Right ventricle myocardium inferior (tissue), 1 donor: ENCODE measurements at places on chromosomes 6 and 20. TPM values are rescaled to one million over a fixed set of nuclear protein-coding genes. Genes with fewer than 3 reads are reported as not detected.

The SMIM13 gene
- total RNA-seq: 12.6 TPM

The CEP57L1 gene
- 7.7 TPM for total RNA-seq

The SH3BGRL2 gene
- total RNA-seq: 7.9 TPM

The CTCFL gene
- total RNA-seq: not detected

The GPR63 gene
- 0.65 TPM for total RNA-seq

The PHACTR3 gene
- total RNA-seq: 9.9 TPM

The NCR2 gene
- not detected for total RNA-seq

The RXRB gene
- 39.3 TPM for total RNA-seq

The FRS3 gene
- 5.1 TPM for total RNA-seq

The SLC16A10 gene
- 12.1 TPM for total RNA-seq

The CFB gene
- total RNA-seq: 8.8 TPM

GRCh38 chr6:109609737-109610136 is 81.3 kb downstream of the AK9 start:
- no peak for DNase-seq

- no peak for DNase-seq
Measured at GRCh38 chr6:166465671-166466087, 82.9 kb upstream of the MPC1 start.

DNA sequence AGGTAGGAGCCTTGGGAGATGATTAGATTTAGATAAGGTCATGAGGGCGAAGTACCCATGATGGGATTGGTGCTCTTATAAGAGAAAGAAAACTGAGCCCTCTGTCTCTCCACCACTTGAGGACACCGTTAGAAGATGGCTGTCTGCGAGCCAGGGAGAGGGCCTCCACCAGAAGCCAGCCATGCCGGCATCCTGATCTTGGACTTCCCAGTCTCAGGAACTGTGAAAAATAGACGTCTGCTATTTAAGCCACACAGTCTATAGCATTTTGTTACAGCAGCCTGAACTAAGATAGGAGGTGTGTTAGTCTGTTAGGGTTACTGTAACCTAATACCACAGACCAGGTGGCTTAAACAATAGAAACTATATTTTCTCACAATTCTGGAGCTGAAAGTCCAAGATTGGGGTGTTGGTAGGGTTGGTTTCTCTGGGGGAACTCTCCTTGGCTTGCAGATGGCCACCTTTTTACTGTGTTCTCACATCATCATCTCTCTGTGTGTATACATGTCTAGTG is 38.0 kb upstream of the ADGRF1 start:
- DNase-seq: no peak

- DNase-seq: no peak
Measured at GRCh38 chr6:32991972-32992371, 17.4 kb downstream of the HLA-DOA start.

DNA sequence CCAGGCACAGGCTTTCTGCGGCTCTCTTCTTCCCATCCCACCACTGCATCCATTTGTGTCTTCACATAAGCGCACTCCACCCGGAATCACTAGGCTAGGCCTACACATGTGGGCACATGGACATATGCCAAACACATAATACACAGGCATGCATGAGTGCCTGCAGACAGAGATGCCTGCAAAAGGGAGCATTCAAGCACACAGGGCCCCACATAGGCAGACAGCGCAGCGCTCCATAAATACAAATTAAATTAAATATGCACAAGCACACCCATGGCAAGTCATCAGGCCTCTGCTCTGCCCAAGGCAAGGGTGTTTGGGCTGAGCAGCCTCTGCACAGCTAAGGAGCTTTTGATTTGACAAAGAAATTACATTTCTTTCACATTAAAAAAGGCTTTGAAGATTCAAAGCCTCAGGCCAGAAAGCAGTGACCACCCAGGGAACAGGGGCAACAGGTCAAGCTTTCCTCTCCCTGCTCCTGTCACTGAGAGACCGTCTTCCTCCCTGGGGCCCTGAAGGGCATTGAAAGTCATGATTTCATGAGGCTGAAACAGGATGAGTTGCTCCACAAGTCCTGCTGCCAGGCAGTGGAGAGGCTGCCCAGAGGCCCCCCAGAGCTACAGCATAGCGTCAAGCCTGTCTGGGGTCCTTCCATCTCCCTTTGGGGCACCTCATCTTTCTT is 134.2 kb upstream of the LRFN2 start:
- DNase-seq: no peak

- no peak for DNase-seq
Measured at GRCh38 chr6:11208854-11209253, 23.6 kb downstream of the NEDD9 start.

- DNase-seq: no peak
Measured at GRCh38 chr6:34143884-34144580, 1.9 kb downstream of the GRM4 start.

- DNase-seq: no peak
Measured at GRCh38 chr6:141169419-141169818, 963.3 kb upstream of the GJE1 start.

- DNase-seq: no peak
Measured at GRCh38 chr6:151498327-151498726, 4.5 kb downstream of the CCDC170 start.

GRCh38 chr6:17484201-17484849 is 90.9 kb downstream of the CAP2 start:
- DNase-seq: no peak

GRCh38 chr6:72855471-72855870 is 233.6 kb downstream of the KCNQ5 start:
- DNase-seq: no peak

- no peak for DNase-seq
Measured at GRCh38 chr6:70474751-70475150, 61.4 kb downstream of the FAM135A start.

GRCh38 chr6:150271172-150271500 is 97.7 kb upstream of the IYD start:
- DNase-seq: no peak

GRCh38 chr20:13199279-13199678 is 21.8 kb upstream of the ISM1 start:
- no peak for DNase-seq

DNA sequence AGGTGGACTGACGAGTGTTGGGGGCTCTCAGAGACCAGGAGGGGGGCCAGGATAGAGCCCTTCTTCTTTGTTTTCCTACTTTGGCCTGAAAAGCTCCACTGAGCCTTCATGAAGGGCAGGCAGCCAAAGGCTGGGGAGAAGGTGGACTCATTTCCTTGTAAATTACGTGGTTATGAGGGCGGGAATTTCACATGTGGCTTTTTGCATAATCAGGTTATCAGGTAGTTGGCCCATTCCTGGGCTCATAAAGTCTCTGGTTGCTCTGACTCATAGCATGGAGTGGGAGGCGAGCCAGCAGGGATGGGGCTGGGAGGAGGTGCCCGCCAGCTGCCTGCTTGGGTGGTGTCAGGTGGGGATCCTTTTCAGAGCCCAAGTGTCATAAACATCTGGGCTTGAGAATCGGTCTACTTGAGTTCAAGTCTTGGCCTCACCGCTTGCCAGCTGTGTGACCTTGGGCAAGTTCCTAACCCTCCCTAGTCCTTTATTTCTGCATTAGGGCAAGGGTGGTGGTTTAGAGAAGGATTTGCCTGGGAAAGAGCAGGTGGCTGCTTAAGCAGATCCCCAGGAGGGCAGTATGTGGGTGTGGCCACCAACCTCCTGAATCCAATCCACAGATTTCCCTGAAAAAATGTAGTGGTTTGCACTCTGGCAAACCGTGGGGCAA is 26.5 kb upstream of the RNF24 start:
- DNase-seq: peak; percentile 62

- no peak for DNase-seq
Measured at GRCh38 chr6:14635195-14635594, 517.6 kb downstream of the CD83 start.

DNA sequence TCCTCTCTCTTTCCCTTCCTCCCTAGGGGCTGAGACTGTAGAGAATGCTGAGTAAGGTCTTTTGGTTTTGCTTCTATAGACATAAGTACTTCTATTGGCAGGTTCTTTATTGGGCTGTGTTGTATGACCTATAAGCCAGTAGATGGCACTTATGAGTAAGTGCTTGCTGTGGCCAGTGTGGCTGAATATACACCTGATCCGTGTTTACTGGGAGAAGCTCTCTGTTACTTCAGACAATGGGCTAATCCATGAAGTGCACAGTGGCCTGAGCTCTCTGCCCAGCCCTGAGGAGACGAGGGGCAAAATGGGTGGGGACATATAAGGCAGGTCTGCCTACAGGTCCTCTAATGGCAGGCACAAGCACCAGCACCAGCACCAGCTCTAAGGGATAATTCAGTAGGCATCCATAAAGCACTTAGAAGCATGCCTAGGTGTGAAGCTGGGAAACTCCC is 610.3 kb downstream of the RNF144B start:
- no peak for DNase-seq

GRCh38 chr20:62266340-62266739 is 28.0 kb downstream of the OSBPL2 start:
- DNase-seq: no peak

GRCh38 chr20:25178563-25179438 is 16.7 kb upstream of the ENTPD6 start:
- no peak for DNase-seq

- peak; percentile 64 for DNase-seq
Measured at GRCh38 chr6:16712931-16713484, 48.3 kb downstream of the ATXN1 start.

DNA sequence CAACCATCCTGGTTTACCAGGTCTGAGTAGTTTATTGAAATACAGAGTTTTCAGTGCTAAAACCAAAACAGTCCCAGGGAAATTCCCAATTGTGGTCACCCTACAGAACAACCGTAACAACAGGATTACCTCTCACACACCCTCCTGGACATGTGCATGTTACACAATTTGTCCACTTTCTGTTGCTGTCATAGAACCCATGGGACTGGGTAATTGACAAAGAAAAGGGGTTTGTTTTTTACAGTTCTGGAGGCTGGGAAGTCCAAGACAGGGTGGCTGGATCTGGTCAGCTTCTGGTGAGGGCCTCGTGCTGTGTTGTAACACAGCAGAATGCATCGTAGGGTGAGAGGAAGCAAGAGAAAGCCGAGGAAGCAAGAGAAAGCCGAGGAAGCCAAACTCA is 9.1 kb upstream of the ADA start:
- DNase-seq: no peak

GRCh38 chr6:80608881-80609280 is 502.4 kb downstream of the BCKDHB start:
- no peak for DNase-seq

- no peak for DNase-seq
Measured at GRCh38 chr6:30750379-30750668, 6.0 kb upstream of the IER3 start.

GRCh38 chr6:25014791-25015560 is 79.2 kb upstream of the RIPOR2 start:
- no peak for DNase-seq

- no peak for DNase-seq
Measured at GRCh38 chr20:25148181-25148981, 47.1 kb upstream of the ENTPD6 start.

GRCh38 chr6:71290611-71291010 is 2.0 kb downstream of the OGFRL1 start:
- DNase-seq: no peak

- no peak for DNase-seq
Measured at GRCh38 chr6:44921798-44922197, 406.3 kb upstream of the RUNX2 start.

- DNase-seq: no peak
Measured at GRCh38 chr6:46072866-46073265, 56.9 kb upstream of the ENPP4 start.

DNA sequence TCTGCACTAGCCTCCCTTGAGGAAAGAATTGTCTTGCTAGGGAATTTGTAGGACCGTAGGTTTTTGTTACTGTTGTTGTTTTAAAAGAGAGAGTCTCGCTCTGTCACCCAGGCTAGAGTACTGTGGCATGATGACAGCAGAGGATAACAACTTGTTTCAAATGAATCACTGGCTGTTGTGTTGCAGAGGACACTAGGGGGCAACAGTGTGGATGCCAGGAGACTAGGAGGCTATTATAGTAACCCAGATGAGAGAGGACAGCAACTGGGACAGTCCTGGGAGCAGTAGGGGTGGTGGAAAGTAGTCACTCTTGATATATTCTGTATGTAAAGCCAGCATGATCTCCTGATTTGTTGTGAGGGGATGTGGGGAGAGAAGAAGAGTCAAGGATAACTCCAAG is 41.8 kb upstream of the LAMA4 start:
- no peak for DNase-seq

- DNase-seq: peak; percentile 68
Measured at GRCh38 chr20:58870293-58871014, 17.9 kb downstream of the GNAS start.

GRCh38 chr6:6738922-6739716 is 150.6 kb downstream of the LY86 start:
- no peak for DNase-seq

- peak; percentile 4 for DNase-seq
Measured at GRCh38 chr20:45872626-45873025, 8.4 kb upstream of the ZSWIM1 start.

DNA sequence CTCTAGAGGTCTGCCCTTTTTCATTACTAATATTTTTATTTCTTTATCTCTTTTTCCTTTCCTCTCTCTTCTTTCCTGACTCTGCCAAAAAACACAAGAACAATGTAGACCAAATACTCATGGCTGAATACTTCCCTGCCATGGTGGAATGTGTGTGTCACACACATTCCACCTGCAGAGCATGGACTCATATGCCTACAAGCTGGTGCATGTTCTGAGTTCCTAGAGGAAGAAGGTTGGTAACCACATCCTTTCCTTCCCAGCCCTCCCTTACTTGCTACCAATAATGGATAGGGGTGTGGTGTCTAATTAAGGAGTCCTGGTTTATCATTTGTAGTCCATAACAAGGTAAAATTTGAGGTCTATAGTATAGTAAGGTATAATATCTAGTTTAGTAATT is 15.2 kb upstream of the CST9L start:
- DNase-seq: no peak

DNA sequence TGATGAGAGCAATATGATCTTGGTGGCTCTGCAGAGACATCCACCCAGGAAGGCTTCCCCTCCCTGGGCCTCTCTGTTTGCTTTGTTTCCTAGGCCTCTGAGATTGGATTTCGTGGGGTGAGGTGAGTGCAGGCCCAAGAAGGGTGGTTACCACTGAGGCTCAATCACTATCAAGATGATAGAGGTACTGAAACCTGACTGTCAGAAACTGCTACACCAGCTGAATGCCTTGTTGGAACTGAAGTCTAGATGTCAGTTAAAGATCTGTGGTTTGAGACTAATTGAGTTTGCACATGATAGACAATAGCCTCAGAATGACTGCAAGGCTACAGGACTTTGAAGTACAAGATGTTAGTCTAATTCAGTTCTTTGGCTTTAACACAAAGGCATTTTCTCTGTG is 15.2 kb downstream of the VNN1 start:
- no peak for DNase-seq

DNA sequence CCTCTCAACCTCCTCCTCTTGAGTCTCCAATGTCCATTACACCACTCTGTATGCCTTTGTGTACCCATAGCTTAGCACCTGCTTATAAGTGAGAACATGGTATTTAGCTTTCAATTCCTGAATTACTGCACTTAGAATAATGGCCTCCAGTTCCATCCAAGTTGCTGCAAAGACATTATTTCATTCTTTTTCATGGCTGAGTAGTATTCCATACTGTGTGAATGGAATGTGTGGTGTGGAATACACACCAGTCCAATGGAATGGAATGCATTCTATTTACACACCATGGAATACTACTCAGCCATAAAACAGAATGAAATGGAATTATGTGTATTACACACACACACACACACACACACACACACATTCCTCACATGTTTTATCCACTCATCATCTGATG is 116.1 kb downstream of the BACH2 start:
- DNase-seq: no peak

- DNase-seq: no peak
Measured at GRCh38 chr6:110748453-110748852, 66.8 kb downstream of the CDK19 start.
